ENCODE measurements at places on chromosomes 6 and 20.

DNA sequence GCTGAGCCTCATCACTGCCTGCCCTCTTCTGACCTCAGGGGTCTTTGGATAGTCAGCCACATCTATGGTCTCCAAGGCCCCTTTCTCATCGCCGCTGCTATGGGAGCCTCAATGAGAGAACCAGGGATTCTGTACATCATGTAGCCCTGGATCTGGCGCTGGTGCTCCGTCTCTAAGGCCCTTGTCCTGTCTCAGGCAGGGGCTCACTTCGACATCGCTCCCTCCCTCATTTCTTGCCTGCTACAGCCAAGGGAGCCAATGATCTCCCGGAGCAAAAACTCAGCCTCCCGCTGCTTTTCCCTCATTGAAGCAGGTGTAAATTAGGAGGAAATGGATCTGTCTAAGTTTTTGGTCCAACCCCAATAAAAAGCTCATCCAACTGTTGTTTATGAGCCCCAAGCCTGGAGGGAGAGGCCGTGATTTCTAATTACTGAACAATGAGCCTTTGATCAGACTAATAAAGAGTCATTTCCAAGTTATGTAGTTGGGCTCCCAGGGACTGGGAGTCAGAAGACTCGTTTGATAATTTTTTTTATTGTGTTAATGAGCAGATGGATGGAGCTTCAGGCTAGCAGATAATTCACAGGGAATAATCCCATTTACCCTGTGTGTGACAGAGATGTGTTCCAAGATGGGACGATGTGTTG, 30.9 kb downstream of the LBP start:
- DNase-seq = no peak

GRCh38 chr6:45591890-45592289, 214.2 kb upstream of the SUPT3H start:
- DNase-seq = no peak

GRCh38 chr6:50836231-50836630, 17.6 kb downstream of the TFAP2B start:
- DNase-seq = no peak

GRCh38 chr6:34317882-34318498, 69.2 kb upstream of the SMIM29 start:
- no peak for DNase-seq

DNA sequence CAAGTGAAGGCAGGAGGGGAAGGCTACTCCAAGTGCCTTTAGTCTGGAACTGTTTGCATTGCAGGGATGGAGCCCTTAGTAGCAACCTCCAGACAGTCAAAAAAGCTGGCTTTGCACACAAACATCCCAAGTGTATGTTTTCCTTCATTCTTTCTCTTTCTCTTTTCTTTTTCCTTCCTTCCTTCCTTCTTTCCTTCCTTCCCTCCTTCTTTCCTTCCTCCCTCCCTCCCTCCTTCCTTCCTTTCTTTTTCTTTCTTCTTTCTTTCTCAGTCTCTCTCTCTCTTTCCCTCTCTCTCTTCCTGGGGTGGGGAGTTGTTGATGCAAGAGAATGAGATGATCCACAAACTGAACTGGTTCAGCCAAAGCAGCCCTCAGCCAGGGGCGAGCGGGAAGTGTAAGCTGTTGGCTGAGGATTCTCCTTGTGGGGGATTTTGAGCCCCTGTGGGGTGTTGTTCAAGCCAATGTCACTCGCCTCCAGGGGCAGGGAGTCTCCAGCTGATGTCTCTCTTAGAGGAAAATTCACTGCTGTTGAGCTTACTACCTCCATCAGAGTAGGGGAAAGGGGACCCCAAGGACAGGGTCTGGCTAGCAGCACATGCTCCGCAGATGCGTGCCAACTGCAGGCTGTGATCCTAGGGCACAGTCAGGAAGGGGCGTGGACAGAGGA, 11.7 kb downstream of the RSPO4 start:
- DNase-seq = no peak

DNA sequence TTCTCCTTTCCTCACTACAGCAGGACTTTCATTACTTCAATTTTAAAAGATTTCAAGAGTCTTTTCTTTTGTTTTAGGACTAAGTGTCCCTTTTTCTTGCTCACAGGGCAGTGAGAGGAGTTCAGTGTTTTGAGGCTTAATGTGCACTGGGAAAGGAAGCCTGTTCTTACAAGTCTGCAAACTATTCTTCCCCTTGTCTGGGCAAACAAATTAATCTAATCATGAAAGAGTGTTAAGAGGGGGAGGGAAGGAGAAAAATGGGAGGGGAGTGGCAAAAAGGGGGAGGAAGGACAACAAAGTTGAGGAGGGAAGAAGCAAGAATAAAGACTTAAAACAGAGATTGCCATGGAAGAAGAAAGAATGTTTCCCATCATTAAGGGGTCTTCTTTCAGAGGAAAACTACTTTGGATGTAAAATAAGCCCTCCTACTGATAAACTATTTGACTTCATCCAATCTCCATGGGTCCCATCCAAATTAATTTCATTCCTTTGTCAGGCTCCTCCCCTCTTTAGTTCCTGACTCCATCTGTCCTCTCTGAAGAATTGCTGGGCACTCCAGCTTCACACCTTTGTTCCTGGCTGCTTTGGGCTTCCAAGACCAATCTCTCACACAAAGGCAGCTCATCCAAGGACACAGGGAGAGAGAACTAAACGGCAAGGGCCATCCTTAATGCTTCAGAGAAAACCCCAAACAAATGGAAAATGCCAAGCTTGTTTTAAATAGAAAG, 244.5 kb downstream of the TPBG start:
- DNase-seq = no peak

GRCh38 chr6:145042559-145042958, 692.8 kb downstream of the EPM2A start:
- peak; percentile 12 for DNase-seq

DNA sequence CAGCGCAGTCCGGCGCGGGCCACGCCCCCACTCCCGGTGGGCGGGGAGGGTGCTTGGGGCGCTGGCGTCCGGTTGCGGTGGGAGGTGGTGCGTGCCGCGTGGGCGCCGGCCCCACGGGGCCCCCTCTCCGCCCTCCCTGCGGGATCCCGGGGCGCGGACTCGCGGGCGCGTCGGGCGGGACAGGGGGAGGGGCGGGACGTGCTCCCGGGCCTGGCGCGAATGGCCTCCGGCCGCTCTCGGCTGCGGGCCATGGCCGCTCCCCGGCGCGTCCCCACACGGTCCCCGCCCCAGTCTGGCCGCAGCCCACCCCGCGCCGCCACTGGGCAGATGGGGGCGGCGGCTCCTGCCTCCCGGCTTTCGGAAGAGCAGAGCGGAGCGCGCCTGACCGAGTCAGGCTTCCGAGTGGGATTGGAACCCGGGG, 771 bp upstream of the PPP1R3G start:
- DNase-seq = no peak

GRCh38 chr6:165231581-165232561, 77.5 kb downstream of the C6orf118 start:
- DNase-seq = no peak

GRCh38 chr6:3610206-3610605, 141.3 kb downstream of the PXDC1 start:
- DNase-seq = no peak

GRCh38 chr6:90135667-90136066, 161.0 kb downstream of the BACH2 start:
- DNase-seq = no peak

- DNase-seq = no peak
These were observed 4.3 kb upstream of the MC3R start for GRCh38 chr20:56244259-56244658.

GRCh38 chr20:62921119-62921687, 5.1 kb downstream of the DIDO1 start:
- DNase-seq = peak; percentile 89

DNA sequence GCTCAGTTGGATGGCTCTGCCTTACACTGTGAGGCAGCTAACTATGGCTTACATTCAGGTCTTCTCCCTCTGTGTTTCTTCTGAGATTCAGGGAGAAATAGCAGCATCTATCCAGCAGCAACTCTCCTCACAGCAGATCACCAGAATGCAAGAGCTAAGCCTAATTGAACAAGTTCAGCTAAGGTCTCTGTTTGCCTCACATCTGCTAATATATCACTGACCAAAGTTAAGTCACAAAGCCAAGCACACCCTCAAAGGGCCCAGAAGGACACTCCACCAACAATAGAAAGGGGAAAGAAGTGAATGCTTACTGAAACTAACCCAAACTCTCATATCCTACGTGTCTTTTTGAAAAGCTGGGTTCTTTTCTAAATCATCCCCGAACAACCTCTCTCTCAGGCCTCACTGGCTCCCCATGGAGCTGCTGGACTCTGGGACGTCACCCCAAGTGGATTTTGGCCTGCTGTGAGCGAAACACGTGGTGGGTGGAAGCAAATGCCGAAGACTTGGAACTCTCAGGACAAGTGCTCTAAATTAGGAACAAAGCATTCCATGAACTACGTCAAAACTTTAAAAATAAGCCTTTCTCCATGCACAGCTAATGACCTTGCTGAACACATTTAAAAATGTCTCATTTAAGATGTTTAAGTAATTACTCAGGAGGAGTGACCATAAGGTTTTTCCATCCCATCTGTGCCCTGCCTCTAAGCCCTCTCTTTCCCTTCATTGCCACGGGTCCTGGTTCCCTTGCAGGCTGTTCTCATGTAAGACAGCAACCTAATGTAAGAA, 167.5 kb upstream of the PLCB4 start:
- DNase-seq = no peak

GRCh38 chr20:45818239-45818638, 5.8 kb downstream of the UBE2C start:
- no peak for DNase-seq

GRCh38 chr6:116221067-116221466, 32.8 kb downstream of the TSPYL4 start:
- DNase-seq = no peak

DNA sequence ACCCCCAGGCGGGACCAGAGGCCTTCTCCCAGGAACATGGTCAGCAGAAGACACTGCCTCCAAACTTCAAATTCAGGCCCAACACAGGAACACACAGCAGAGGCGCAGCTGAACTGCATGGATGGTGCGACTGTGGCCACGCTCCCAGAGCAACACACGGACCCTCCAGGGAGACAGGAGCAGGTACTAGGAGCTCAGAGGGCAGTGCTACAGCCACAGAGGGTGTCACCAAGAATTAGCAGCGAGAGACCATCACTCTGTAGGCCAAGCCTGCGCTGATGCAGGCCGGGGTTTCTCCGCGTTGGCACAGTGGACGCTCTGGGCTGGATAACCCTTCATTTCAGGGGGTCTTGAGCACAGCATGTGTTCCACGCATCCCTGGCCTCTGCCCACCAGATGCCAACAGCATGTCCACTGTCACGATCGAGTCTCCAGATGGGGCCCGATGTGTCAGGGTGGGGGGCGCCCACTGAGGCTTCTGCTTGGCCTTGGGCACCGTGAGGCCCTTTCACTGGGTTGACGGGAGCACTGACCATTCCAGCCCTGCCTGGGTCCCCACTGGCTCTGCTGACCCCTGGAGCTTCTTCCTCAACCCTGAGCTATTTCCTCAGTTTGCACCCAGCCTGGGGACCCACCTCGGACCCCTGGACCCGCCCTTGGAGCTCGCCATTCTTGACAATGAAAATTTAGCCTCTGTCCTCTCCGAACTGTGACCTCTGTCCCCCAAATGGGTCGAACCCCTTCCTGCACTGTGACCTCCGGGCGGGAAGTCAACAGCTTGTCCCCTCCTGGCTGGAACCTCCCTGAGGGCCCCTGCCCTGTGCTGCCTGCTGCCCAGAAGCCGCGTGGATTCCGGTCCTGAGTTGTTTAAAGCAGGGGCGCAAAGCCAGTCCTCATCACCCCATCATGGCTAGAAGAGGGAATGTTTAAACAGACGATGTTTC, 239.4 kb downstream of the DLL1 start:
- no peak for DNase-seq

DNA sequence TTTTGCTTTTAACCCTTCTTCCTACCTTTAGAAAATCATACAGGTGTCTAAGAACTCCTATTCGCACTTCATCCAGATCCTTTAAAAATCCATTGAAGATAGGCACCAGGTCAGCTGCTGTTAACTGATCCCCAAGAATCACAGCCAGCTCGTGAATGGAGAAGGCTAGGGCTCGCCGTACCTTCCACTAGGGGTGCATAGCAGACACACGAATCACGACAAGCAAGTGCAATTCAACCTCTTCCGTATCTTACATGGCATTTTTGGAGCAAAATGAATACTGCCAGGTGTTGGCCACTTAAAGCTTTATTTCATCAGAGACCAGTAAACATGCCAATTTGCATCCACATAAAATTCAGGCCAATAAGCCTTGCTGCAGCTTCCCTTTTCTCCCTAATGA, 10.8 kb upstream of the ANKRD60 start:
- DNase-seq = no peak

DNA sequence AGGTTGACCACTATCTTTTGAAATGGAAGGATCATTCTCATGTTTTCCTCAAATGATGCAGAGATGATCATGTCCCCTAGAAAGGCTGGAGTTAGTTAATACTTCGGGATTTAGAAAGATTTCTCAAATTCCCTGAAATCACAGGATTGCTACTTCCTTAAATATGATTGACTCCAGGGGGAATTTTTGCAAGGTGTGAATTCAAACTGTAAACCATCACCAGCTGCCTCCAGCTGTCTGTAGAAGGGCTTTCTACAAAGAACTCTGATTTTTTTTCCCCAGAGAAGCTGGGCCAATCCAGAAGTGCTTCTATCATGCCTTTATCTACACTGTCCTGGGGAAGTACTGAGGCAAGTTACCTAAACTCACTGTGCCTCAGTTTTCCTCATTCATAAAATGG, 114.5 kb downstream of the EDN1 start:
- no peak for DNase-seq

DNA sequence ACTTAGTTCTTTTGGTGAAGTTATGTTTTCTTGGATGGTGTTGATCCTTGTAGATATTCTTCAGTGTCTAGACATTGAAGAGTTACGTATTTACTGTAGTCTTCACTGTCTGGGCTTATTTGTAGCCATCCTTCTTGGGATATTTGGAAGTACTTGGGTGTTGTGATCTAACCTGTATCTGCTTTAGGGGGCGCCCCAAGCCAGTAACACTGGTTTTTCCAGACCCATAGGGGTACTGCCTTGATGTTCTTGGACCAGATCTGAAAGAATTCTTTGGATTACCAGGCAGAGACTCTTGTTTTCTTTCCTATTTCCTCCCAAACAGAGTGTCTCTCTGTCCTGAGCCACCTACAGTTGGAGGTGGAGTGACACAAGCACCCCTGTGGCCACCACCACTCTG, 309.1 kb upstream of the IMPG1 start:
- DNase-seq = no peak

DNA sequence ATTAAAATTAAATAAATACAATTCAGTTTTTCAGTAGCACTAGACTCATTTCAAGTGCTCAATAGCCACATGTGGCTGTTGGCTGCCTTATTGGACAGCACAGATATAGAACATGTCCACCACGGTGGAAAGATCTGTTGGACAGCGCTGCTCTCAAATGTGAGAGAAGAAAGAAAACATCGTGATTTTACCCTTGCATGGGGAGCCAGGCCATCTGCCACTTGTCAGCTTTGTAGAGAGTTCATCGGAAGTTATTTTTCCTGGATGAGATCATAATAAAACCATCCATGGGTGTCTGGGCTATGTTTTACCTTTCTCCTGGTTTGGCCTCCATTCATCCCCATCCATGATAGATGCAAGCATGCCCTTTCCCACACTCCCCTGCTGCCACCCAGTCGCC, 5.8 kb upstream of the KIF3B start:
- no peak for DNase-seq

GRCh38 chr6:21305893-21306332, 287.6 kb upstream of the SOX4 start:
- DNase-seq = no peak

- DNase-seq = no peak
These were observed 1.6 kb downstream of the RIPPLY2 start for GRCh38 chr6:83854766-83855165.

- no peak for DNase-seq
These were observed 209.6 kb upstream of the SSTR4 start for GRCh38 chr20:22825546-22825945.

Measured in activated CD8-positive, alpha-beta T cell treated with anti-CD3 and anti-CD28 coated beads for 36 hours (primary cell).